Mesenchymal stem cell (in vitro differentiated cells and primary cell): ENCODE measurements at places on chromosomes 7 and 10.

GRCh38 chr7:12052211-12052610 lies 158.9 kb upstream of the TMEM106B start:
- no peak for DNase-seq

GRCh38 chr10:15348579-15348978 lies 22.5 kb downstream of the FAM171A1 start:
- no peak for DNase-seq

- no peak for DNase-seq
These were observed 259.8 kb upstream of the AOAH start for GRCh38 chr7:36984041-36984521.

DNA sequence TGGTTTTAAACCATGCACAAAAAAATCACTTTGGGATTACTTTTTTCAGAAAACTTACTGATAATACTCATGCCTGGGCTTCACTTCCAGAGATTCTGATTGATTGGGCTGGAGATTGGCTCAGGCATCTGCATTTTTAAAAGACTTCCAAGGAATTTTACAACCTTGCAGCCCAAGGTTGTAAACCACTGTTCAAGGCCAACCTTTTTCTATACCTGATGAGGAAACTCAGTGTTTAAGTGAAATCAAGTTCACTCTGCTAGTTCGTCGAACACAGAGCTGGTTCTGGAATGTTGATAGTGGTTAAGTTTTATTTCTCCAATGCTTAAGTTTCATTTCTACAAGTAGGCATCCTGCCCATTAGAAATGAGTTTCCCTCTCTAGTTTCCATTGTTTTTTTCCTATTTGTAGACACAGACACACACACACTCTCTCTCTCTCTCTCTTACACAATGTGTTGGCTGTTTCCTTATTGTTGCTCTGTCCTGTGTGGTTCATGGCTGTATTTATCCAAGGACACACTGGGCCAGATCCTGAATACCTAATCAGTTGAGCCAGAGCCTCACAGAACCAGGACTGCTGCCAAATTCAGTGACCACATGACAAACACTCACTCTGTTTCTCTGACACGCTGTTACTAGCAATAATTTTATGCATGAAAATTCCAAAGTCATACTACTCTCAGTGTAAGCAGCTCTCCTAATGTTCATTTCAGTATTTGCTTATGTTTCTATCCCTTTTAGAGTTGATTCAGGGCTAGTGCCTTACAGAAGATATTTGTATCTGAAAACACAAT lies 3.7 kb upstream of the IFIT1B start:
- peak; percentile 86 for DNase-seq

DNA sequence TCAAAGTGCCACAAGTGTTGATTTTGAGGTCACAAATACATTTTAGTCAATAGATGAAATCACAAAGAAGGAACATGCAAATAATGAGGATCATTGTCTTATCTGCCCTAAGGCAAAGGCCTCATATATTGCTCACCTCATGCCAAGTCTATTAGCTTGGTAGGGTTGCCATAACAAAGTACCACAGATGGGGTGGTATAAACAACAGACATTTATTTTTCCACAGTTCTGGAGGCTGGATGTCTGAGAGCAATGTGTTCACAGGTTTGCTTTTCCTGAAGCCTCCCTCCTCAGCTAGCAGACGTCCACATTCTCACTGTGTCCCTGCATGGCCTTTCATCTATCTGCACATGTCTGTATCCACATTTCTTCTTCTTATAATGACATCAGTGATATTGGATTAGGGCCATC lies 59.6 kb downstream of the RELN start:
- DNase-seq: no peak

DNA sequence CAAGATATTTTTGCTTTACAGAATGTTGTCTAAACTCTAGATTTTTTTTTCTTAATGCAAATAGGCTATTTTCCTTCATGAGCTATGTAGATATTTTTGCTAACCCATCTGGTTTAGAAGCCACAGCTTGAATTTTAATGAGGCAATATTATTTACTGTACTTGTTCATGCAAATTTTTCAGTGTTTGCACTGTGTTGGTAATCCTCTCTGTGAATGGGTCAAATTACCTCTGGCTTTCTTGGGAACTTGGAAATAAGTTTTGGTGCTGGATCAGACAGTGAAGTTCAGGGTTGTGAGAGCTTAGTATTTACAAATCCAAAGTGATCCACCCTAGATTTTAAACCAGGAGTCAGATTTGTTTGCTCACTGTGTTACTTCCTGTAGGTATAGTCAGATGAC lies 686.9 kb downstream of the NXPH1 start:
- no peak for DNase-seq

- DNase-seq: no peak
These were observed 25.4 kb upstream of the NPVF start for GRCh38 chr7:25253714-25254113.

GRCh38 chr10:71737001-71737833 lies 17.6 kb upstream of the C10orf105 start:
- no peak for DNase-seq

- no peak for DNase-seq
These were observed 27.4 kb upstream of the ZNF438 start for GRCh38 chr10:31058795-31059703.

GRCh38 chr10:31728698-31729224 lies 199.9 kb downstream of the ARHGAP12 start:
- DNase-seq: no peak

GRCh38 chr10:121710207-121710606 lies 112.0 kb upstream of the FGFR2 start:
- DNase-seq: no peak

DNA sequence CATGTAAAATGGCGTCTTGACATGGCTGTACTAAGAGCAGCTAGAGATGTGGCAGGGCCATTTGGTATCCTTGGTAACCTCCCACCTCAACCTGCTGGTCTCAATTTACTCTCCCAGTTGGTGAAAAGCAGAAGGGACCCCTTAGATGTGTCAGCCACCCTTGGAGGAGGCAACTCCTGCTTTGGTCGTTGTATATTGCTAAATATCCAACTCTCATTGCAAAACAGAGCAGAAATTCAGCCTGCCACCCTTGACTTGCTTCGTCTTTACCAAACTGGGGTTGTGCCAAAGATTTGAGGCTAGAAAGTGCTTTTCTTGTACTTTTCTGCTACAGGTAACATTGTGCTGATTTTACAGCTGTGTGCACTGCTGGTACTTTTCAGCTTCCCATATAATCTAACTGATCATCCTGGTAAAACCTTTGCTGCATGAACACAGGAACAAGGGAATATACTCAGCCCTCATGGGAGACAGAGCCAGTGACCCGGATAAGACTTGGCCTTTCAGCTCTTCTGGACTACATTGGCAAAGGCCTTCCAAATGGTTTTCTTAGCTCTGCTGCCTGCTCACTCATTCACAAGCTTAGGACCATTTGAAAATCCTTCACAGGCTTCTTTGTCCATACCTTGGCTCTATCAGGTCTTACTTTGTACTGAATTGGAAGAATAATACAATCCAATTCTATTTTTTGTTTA lies 2.2 kb upstream of the VSTM4 start:
- DNase-seq: no peak

- no peak for DNase-seq
These were observed 60.8 kb upstream of the CELF2 start for GRCh38 chr10:10956681-10957542.

- DNase-seq: no peak
These were observed 59.0 kb downstream of the ZMYND11 start for GRCh38 chr10:194281-194680.

DNA sequence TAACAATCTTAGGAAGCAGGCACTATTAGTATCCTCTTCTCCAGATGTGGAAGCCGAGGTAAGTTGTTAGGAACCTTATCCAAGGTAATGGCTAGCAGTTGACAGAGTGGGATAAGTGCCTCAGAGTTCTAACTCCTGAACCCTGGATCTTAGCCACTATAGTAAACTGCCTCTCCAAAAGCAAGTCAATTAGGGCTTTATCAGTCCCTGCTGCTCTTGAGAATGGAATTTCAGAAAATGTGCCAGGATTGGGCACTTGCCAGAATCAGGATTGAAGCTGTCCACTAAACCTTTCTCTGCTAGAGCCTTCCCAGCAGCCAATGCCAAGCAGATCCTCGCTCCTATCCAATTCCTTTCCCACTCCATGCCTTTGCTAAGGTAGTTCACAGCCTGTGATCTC lies 777.5 kb upstream of the POM121L12 start:
- DNase-seq: no peak

DNA sequence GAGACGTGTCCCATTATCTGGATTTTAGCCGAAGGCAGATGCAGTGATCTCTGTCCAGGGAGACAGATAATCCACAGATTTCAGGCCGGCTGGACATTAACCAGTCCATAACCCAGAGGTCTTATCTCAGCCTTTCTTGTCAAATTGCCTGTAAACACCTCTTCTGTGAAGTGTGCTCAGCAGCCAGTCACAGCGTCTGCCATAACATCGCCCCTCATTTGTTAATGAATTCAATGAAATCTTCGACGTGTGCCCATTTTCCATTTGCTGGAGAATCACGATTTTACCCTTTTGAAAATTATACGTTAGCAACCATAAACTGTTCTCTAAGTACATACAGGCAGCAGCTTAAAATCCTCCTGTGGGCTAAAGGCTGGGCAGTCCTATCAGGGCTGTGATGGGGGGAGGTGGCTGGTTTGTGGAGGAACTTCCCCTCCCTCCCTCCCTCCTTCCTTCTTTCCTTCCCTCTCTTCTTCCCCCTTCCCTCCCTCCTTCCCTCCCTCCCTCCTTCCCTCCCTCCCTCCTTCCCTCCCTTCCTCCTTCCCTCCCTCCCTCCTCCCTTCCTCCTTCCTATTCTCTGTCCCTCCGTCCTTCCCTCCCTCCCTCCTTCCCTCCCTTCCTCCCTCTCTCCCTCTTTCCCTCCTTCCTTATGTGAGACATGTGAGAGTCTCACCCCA lies 26.6 kb upstream of the FAM20C start:
- DNase-seq: no peak
